GM23248 (cell line): ENCODE measurements at places on chromosomes 1 and 21.

GRCh38 chr1:45722809-45723208 lies 27.6 kb downstream of the IPP start:
- peak; percentile 59 for DNase-seq

DNA sequence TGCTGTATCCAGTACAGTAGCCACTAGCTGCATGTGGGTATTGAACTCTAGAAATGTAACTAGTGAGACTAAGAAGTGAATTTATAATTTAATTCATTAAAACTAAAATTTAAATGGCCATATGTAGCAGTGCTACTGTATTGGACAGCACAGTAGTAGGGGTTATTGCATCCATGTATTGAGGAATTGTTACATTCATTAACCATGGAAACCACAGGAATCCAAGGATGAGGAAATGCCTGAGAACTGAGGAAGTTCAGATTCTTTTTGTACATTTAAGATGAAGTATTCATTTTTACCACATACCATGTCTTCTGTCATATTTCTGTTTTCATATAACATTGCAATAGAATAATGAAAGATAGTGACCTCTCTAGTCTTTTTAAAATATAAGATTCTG lies 2.6 kb downstream of the MTF2 start:
- peak; percentile 89 for DNase-seq

DNA sequence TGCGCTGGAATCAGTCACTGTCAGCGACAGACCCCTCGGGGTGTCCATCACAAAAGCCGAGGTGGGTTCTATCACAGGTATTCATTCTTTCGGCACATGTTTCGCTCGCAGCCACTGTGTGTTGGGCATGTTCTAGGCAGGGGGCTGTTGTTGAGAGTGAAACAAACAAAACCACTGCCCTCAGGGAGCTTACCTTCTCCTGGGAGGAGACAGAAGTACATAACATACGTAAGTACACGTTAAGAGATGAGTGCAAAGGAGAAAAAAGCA lies 6.6 kb downstream of the ATF3 start:
- no peak for DNase-seq

DNA sequence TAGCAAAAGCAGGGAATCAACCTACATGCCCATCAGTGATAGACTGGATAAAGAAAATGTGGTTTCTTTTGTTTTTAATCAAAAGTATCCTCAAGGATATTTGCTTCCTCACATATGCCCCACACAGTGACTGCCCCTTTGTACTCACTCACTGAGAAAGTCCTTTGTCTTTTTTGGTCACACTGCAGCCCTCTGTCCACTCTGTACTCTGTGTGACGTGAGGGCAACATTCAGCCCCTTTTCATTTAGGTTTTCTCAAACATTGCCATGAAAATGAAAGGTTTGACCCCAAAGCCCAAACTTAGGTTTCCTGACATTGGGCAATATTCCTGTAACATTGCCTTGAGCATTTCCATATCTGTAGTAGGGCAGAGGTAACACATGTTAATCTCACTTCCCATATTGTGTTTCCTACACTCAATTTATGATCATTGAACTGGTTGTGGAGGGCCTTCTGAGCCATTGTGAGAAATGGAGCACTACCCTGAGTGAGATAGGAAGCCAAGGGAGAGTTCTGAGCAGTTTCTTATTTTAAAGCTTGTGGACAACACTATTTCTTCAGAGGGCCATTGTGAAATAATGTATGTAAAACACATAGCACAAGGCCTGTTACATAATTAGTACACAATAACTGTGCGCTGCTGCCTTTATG lies 501.9 kb upstream of the C1orf87 start:
- no peak for DNase-seq

DNA sequence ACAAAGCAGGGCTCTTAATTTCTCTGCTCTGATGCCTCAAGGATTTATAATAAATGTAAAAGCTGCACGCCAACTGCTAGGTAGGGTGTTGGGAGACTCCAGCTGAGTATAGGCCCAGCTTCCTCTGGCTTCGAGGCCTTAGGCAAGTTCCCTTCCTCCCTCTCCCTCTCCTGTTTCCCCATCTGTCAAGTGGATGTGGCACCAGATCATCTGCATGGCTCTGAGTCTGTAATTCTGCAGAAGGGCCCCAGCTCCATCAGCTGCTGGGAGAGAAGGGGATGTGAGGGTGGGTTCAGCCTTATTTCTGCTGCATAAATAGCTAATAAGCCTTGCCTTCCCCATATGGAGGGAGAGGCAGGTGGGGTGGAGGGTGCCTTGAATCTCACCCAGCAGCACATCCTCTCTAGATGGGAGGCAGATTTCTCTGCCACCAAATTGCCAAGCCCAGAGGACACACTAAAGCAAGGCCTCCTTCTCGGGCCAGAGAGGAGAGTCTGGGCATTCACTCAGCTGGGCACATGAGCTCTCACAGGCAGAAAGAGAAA lies 3.8 kb downstream of the TRIM62 start:
- no peak for DNase-seq

DNA sequence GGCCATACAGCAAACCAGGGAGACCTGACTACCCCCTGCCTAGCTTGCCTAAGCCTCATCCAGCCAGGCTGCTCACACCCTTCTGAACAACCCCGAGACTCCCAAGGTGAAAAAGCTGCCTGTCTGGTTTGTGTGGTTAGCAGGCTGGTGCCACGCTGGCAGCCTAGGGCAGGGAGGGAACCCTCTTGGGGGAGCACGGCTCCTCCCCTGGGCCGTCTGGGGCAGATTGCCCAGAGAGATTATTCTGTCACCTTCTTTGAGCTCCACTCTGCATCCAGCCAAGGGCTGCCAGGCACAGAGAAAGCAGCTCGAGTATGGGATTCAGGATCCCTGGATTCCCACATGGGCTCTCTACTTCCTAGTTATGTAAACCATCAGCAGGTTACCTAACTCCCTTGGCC lies 27.5 kb upstream of the TCEA3 start:
- peak; percentile 58 for DNase-seq

GRCh38 chr1:991895-992294 lies 8.0 kb downstream of the HES4 start:
- no peak for DNase-seq

DNA sequence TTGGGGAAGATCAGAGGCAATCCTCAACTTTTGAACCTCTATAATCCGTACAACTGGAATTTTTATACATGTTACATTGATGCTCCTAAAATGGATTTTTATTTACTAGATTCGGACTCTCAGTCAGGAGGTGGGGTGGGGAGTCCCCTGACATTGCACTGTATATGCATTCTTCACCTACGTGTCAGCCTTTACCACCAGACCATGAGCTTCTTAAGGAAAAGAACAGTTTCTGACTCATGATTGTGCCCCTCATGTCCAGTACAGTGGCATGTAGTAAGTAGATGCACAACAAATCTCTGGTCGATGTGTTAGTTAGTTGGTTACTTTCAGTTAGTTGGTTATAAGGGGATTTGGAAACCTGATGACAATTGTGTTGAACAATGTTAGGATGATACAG lies 15.4 kb downstream of the LPAR3 start:
- DNase-seq: peak; percentile 57

DNA sequence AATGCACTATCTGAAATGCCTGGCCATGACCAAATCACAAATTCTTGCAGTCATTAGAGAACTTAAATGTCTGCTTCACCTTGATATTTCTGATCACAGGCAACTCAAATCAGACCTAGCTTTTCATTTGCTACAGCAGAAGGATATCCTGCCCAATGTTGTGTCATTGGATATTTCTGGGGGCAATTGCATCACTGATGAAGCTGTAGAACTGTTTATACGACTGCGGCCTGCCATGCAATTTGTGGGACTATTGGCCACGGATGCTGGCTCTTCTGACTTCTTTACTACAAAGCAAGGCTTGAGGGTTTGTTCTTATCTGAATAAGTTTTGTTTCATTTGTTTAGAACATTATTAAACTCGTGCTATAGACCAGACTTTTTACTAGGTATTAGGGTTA lies 14.9 kb downstream of the ZYG11A start:
- DNase-seq: no peak

- peak; percentile 44 for DNase-seq
Measured at GRCh38 chr1:224499204-224499603, 64.6 kb upstream of the WDR26 start.

DNA sequence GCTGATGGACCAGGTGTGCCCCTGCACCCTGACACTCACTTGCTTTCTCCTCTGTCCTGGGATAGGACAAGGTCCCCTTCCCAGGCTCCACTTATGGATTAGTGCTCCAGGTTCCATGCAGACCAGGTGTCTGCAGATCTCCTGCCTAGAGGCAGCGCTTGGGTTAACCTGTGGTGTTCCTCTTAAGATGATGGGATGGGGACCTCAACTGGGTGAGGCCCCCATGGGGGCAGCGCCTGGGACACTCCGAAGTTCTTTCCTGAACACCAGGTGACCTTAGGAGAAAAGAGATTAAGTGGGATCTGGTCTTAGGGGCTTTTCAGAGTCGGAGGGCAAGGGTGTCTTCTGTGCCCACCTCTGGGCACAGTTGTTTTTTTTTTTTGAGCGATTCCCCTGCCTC lies 21.2 kb downstream of the TNNT2 start:
- no peak for DNase-seq
